ENCODE measurements at places on chromosomes 11 and 22.

- peak; percentile 31 for DNase-seq
Observed at GRCh38 chr11:79440571-79441460, at the start of gene TENM4. TSS of gene TENM4 (minus strand) at chr11:79441030. CDS start at chr11:79069944, 371,086 bp downstream.

- no peak for DNase-seq
Observed at GRCh38 chr11:32374261-32374711, 61.1 kb downstream of the WT1 start.

GRCh38 chr11:57049749-57050148, 61.0 kb downstream of the OR5AK2 start:
- DNase-seq: no peak

DNA sequence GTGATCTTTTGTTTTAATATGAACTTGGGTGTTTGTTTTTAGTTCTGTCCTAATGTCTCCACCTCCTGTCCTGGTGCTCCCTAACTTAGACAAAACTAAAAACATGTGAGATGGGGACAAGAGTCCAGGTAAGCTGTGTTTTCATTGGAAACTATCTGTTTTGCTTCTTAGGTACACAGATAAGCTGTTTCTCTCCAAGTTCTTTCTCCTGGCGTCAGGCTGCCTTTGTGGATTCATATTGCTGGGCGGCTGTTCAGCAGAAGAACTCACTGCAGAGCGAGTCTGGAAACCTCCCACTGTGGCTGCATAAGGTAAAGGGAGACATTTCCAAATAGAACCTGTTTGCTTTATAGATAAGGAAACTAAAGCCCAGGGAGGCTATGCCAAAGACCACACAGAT, 24.7 kb downstream of the PANX1 start:
- DNase-seq: no peak

GRCh38 chr11:72012897-72013721, 14.4 kb downstream of the IL18BP start:
- DNase-seq: peak; percentile 11

DNA sequence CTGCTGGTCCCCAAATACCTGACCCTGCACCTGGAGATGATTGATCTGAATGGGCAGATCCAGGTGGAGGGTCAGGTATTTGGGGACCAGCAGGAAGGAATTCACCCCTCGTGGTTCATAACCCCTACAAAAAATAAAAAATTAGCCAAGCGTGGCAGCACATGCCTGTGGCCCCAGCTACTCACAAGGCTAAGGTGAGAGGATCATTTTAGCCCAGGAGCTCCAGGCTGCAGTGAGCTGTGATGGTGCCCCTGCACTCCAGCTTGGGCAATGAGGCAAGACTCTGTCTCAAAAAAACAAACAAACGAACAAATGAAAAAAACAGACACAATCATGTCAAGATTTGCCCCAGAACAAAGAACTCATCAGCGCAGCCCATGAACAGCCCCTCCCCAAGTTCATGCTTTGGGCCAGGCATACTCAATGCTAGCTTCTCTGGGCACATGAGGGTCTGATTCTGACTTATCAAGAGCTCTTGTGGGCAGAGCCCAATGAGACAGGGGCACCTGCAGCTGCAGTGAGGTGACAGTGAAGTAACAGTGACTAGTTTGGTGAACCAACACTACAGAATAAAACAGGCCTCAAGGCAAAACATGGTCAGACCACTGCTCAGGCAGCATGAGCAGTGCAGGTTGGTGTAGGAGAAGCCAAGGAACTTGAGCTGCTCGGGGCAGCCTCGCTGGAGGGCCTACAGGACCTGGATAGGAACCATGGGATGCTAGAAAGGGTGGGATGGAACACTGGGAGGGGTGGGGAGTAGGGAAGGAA, 10.2 kb upstream of the FCHSD2 start:
- no peak for DNase-seq

GRCh38 chr11:61477727-61478148, 30.8 kb upstream of the LRRC10B start:
- DNase-seq: no peak

DNA sequence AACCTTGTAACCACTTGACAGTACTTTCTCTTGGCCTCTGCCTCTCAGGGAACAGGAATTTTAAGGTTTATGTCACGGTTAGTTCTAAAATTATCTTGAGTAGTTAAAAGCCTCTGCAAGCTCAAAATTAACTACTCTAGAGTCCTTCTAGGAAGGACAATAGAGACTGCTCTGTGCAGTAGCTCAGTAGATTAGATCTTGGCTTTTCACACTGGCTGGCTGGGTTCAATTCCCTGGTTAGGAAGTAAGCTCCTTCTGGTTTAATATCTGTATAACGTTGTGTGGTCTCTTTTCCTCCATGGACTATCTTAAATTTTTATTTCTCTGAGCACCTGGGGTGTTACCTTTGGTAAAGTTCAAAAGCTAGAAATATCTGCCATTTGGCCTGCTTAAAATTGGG, 109.2 kb downstream of the AASDHPPT start:
- no peak for DNase-seq

GRCh38 chr11:61820174-61820573, 3.4 kb upstream of the FADS1 start:
- DNase-seq: no peak

DNA sequence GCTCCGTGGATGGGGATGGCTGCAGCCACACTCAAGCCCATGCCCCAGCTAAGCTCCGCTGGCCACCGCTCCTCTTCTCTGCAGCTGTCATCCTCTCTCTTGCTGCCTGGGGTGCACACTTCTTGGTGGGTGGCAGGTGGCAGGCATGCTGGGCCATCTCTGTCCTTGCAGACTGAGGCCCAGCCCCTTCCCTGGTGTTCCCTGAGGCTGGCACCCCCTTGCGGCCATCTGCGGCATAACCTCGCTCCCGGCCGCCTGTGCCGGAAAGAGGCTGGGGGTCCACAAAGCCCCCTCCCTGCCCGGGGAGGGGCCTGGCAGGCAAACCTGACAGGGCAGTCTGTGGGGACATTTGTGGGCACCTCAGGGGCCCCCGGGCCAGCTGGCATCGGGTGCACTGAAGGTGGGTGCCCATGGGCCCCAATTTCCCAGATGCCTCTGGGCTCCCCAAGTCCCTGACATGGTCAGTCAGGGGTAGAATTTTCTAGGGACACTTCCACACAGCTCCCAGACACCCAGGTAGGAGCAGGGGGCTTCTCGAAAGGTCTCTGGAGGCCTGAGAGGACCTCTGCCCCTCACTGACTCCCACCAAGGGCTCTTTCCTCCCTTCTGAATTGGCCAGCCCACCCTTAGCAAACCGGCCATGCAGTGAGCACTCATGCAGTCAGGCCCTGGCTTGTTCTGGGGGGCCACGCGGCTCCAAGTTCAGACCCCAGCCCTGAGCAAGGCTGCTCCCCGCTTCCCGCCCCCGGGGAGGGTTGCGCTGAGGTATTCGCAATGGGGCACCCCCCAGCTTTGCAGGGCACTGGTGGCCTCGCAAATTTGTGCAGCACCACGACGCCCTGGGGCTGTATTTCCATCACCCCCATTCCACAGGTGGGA, 23.5 kb upstream of the TH start:
- no peak for DNase-seq

GRCh38 chr11:75347781-75348566, 3.5 kb downstream of the ARRB1 start:
- DNase-seq: peak; percentile 74

DNA sequence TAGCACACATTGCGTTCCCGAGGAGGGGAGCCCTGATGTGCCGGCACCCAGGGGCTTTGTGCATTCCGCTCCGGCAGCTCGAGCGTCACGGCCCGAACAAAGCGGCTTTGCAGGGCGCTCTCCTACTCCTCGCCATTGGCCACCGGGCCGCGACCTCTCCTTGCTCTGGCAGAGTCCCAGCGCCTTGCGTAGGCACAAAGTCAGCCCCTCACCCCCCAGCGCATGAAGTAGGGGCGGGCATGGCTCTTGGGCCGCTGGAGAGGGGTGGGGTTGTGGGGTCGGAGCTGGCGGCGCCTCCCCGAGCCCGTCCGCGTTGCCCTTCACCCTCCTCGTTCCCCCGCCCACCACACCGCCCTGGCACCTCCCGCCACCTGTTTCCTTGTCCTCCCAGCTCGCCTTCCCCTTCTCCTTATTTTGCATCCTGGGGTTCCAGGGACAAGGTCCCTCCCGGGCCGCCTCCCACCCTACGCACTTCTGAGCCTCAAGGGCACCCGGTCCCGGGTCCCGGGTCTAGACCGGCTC, 753 bp upstream of the PPARA start:
- no peak for DNase-seq
